CD4-positive, alpha-beta T cell treated with Interleukin-21 for 1 hour (primary cell): ENCODE measurements at places on chromosomes 12 and 14.

GRCh38 chr12:122505419-122506051, 4.8 kb upstream of the ZCCHC8 start:
- DNase-seq, result no peak

- no peak for DNase-seq
These were observed 87.3 kb upstream of the LRIG3 start for GRCh38 chr12:59007620-59008019.

DNA sequence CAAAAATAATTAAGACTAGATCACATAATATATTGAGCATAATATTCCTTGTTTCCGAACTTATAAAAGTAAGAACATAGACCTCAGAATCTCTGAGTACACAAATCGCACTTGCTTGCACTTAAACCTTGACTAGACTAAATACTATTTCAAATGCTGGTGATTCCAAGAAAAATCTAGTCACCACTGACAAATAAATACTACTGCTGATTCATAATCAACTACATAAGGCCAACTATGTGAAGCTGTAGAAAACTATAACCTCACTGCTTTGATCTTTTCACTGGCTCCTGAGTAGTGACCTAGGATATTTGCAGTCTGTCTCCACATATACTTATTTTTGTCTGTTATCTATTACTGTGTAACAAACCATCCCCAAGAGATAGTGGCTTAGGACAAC, 245.4 kb downstream of the DIO2 start:
- no peak for DNase-seq

GRCh38 chr12:20044351-20044750, 324.0 kb upstream of the PDE3A start:
- DNase-seq, result no peak

- peak; percentile 52 for DNase-seq
These were observed 14.0 kb downstream of the CRY1 start for GRCh38 chr12:107079172-107080011.

DNA sequence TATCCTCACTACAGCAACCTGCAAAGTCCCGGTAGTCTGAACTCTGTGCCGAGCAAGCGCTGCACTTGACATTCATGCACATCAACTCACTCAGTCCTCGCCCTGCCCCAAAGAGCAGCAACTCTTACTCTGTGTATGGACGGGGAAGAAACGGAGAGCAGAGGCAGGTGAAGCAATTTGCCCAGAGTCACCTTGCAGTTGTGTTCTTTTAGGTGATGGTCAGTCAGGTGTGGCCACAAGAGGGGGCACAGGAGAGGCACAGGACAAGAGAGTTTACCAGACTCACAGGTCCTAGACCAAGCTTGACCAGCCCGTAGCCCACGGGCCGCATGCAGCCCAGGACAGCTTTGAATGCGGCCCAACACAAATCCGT, 39.1 kb downstream of the TSPAN11 start:
- DNase-seq, result no peak

DNA sequence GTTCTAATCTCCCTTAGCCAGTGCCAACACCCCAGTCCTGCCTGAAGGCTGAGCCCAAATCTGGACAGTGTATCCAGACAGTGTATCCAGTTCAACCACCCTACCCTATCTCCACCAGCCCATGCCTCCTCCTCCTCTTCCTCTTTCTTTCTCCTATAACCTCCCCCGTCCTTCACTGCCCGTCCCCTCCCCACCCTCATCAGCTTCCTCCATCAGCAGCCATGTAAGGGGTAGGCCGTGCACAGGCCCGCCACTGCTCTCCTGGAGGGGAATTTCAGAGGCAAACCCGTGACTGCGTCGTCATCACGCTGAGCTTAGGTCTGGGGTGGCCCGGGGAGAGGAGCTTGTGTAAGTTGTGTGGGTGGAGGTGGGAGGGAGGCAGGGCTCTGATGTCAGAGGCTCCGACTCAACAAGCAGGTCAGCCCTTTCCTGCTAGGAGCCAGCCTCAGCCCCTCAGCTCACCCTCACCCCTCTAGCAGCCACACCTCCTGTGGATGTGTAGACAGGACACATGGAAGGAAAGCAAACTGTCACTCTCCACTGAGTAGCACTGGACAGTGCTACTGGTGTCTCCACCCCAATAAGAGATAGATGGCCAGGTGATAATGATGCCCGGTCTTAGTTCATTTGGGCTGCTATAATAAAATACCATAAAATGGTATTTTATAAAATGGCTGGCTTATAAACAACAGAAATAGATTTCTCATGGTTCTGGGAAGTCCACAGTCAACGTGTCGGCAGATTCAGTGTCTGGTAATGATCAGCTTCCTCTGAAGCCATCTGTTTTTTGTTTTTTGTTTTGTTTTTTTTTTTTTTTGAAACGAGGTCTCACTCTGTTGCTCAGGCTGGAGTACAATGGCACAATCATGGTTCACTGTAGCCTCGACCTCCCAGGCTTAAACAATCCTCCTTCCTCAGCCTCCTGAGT, 50.5 kb downstream of the IRF2BPL start:
- peak; percentile 87 for DNase-seq

DNA sequence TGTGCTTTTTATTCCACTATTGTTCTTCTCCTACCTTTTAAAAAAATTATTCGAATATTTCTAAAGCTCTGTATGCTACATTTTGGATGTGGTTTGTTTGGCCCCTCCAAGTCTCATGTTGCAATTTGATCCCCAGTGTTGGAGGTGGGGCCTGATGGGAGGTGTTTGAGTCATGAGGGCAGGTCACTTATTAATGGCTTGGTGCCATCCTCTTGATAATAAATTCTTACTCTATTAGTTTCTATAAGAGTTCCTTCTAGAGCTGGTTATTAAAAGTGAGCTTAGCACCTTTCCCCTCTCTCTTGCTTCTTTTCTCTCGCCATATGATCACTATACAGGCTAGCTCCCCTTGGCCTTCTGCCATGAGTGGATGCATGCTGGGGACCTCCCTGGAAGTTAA, 445.6 kb upstream of the PDE3A start:
- DNase-seq, result no peak

DNA sequence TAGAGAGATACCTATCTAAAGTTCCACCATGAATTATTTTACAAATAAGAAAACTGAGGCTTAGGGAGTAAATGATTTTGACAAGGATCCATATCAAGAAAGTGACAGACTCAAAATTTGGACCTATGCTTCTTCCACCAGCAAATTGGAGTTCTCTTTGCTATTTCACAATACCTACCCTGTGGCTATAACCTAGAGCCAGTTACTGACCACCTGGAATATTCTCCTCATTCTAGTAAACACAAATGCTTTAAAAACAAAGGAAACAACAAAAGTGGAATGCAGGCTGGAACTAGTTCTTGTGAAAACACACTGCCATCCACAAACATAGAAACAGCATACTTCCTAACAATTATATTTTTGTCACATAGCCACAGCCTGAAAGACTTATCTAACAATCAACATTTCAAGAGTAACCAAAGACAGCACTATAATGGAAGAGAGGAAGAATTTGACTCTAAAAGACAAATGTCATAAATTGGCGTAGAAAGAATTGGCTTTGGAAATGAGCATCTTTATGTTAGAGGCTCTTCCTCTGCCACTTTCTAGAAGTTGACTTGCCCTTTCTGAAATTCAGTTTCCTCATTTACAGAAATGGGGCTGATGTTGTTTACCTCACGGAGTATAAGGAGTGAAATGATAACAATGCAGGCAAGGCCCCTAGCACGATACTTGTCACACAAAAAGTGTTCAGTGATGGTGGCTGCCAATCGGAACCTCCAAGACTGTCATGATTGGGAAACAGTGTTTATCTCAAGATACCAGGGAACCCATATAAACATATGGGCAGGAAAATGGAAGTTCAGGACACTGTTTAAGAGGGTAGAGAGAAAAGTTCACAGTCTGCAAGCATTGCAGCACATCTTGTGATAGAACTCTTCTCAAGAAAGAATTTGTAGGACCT, 138.6 kb upstream of the LGR5 start:
- no peak for DNase-seq

- no peak for DNase-seq
These were observed 14.4 kb downstream of the NIN start for GRCh38 chr14:50816395-50817047.

DNA sequence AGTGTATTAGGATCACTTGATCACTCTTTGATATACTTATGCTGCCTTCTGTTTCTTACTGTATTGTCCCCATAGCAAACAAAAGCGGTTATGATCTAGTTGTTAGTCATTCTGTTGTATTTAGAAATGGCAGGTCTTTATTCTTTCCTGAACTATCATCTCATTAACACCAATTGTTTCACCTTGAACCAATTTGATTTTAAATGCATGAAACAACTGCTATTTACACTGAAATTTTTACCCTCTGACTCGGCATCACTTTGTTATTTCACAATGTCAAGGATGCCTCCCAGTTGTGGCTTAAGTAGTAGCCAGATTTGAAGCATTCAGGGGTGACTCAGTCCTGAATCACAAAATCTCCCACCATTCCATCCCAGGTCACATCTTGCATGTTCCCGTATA, 303.5 kb downstream of the EGLN3 start:
- DNase-seq, result no peak

DNA sequence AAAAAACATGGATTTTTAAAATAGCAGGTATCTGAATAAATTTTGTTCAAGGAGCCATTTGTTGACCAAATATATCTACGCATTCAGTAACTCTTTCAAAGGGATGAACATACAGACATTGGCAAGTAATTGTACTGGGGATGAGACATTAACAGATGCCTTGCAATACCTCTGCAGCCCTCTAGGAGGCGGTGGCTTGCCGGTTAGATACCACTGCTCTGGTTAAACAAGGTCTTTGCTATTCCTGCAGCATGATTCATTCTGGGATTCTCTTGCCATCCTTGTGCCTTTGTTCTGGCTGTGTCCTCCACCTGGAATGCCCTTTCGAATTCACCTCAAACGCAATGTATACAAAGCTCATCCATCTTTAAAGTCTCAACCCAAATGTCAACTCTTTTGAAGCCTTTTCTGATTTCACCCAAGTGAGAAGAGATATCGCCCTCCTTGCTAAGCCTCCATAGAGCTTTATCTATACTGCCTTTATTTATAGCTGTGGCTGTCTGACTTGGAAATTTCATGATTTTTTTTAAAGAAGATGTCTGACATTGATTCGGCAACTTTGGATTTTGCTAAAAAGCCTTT, 131.0 kb upstream of the SRRM4 start:
- DNase-seq, result no peak

DNA sequence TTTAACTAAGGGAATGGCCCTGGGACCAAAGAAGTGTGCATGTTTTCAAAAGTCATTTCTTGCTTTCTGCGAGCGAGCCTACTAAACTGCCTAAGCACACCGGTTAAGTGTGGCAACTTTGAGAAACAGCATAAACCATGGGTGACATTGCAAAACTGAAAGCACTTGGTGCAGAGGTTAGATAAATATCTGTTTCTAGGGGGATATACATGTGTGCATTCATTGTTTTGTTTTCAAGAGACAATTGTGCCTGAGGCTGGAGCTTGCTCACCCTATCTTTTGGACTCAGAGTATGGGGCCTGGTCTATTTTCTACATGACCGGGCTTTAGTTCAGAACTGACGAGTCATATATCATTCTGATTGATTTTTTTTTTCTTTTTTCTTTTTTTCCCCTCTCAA, 923.4 kb downstream of the NRXN3 start:
- no peak for DNase-seq

- DNase-seq, result no peak
These were observed at the start of gene SPATS2 for GRCh38 chr12:49367381-49368239. TSS of gene SPATS2 (plus strand) at chr12:49367462. CDS start at chr12:49461013, 93,551 bp downstream.

DNA sequence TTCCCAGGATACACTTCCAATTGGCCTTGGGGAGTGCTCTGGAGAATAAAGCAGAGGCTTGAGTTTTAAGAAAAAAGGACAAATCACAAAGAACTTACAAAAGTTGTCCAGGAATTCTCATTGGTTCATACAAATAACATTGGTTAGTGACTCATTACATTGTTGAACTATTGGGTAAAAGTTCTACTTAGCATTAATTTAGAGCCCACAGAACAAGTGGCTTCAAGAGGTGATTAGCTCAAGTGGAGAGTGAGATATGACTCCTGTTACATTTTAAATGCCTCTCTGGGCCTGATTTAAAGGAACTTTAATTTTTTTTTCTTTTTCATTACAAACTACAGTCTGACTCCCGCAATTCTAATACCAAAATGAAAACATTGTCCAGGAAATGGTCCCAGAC, 72.9 kb downstream of the ASCL4 start:
- DNase-seq, result no peak

DNA sequence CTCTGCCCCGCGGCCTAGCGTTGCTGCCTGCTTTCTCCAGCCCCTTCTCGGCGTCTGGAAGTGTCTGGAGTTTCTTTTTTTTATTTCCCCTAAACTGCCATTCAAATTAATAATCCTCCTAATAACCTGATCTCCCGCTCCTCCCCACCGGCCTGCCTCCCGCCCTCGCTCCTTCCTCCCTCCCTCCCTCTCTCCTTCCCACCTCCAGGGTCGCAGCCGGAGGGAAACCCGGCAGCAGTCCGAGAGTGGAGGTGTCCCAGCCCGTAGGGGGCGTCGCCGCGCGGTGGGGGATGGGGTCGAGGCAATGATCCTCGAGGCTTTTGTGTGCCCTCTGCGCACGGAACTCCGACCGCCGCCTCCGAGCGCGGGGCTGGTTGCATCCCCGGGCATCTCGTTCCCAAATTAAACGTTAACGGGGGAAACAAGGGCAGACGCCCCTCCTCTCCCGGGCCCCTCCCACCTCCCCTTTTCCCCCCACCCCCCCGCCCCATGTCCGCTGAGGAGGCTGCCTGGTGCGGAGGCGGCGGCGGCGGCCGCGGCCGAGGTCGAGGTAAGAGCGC, 1.0 kb upstream of the SOCS2 start:
- DNase-seq, result peak; percentile 63

GRCh38 chr14:85528080-85528896, 1.7 kb upstream of the FLRT2 start:
- no peak for DNase-seq

DNA sequence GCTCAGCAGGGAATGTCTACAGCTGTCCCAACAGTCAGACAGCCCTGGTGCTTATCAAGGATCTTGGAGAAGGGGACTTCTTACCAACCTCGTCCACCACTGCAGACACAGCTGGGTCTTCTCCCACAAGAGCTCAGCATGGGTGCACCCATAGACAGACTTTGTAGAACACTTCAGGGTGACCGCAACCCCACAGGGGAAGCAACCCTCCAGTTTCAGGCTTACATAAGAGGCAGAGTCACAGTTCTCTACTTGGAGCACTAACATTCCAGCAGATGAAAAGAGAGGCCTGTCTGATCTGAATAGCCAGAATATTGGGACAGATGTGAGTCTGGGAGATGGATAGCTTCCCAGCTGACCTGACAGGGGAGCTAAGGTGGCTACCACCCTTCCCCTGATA, 3.5 kb upstream of the CLEC1A start:
- DNase-seq, result no peak

GRCh38 chr14:50012644-50013043, 103.7 kb downstream of the VCPKMT start:
- DNase-seq, result no peak

DNA sequence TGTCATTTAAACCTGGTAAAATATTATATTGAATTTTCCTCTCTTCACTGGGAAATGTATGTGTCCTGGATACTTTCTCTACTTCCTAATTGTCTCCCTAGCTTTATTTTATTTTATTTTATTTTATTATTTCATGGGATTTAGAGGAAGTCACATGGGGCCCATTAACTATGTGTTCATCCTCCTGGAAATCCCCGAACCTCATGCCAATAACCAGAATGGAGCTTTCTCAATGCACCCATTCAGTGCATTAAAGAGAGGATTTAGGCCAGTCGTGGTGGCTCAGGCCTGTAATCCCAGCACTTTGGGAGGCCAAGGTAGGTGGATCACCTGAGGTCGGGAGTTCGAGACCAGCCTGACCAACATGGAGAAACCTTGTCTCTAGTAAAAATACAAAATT, 1.3 kb upstream of the RPGRIP1 start:
- no peak for DNase-seq

- DNase-seq, result no peak
These were observed 578.9 kb upstream of the ATP2B1 start for GRCh38 chr12:90287585-90287984.
